Left ventricle myocardium superior (tissue), 1 donor: ENCODE measurements at places on chromosomes 12 and 14. TPM values are rescaled to one million over a fixed set of nuclear protein-coding genes. Genes with fewer than 3 reads are reported as not detected.

Gene ADAMTS20
- total RNA-seq = not detected

Gene HHIPL1
- total RNA-seq = 1.5 TPM

Gene KIF5A
- 0.12 TPM for total RNA-seq

Gene GNB3
- total RNA-seq = 5.4 TPM

Gene OR4N2
- total RNA-seq = not detected

Gene PTCSC3
- not detected for total RNA-seq

Gene HECTD4
- total RNA-seq = 20.2 TPM

Gene KRT86
- total RNA-seq = not detected

Gene KERA
- not detected for total RNA-seq

Gene CD27
- 0.20 TPM for total RNA-seq

Gene TAS2R9
- not detected for total RNA-seq

Gene KRT2
- not detected for total RNA-seq

DNA sequence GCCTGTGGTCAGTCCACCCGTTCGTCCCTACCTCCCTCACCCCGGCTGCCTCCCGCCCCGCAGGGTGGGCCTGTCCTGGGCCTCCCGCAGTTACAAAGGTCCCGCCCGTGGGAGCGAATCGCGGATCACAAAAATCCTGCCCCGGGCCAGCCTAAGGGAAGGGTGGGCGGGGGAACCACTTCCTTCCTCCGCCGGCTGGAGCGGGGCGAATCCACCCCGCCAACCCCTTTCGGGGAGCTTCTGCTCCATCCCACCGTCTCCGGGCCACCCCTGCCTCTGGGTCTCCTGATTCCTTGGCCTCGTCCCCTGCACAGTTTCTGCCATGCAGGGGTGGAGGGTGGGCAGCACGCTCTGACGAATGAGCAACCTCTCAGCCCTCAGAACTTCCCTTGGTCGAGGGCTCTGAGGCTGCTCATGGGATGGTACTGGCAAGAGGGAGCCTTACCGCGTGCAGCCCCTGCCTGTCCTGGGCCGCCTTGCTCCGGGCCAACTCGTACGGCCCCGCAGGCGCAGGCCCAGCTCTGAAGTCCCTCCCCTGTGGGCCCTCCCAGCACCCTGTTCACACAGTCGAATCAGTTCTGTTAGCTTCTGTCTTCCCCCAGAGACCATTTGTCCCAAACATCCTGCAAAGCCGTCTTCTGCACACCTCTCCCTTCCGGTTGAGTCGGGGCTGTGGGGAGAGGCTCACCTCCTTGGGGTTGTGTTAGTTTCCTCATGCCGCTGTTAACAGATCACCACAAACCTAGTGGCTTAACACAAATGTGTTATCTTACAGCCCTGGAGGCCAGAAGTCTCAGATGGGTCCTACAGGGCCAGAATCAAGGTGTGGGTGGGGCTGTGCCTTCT, 589 bp upstream of the HVCN1 start:
- DNase-seq = peak; percentile 76

DNA sequence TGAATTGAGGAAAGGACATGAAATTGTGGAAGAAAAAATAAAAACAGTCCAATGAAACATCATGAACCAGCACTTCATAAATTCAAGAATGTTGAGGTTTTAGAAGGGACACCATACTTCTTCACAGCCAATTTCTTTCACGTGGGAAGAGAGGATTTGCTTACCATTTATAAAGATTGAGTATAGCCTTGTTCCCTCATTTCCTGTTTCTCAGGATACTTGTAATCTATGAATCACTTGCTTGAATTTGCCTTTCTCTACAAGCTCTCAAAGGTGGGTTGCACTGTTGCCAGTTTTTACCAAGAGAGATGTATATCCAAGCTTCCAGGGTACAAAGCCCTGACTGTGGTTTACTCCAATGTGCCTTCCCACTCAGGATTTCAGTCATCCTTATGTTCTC, 116.1 kb downstream of the DUSP6 start:
- DNase-seq = no peak

DNA sequence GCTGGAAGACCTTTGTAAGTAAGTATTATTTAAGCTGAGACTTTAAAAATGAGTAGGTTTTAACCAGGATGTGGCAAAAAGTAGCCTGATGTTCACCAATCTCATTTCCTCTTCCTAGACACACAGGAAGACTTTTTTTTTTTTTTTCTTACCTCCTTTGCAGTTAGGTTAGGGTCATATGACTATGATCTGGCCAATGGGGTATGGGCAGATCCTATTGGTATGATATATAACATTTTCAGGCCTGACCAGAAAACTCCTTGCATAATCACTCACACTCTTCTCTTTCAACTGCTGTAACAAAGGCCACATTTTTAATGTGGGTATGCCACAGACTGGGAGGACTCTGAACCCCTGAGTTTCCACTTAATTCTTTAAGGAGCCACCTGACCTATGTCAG, 2.7 kb upstream of the RPS6KA5 start:
- DNase-seq = no peak

DNA sequence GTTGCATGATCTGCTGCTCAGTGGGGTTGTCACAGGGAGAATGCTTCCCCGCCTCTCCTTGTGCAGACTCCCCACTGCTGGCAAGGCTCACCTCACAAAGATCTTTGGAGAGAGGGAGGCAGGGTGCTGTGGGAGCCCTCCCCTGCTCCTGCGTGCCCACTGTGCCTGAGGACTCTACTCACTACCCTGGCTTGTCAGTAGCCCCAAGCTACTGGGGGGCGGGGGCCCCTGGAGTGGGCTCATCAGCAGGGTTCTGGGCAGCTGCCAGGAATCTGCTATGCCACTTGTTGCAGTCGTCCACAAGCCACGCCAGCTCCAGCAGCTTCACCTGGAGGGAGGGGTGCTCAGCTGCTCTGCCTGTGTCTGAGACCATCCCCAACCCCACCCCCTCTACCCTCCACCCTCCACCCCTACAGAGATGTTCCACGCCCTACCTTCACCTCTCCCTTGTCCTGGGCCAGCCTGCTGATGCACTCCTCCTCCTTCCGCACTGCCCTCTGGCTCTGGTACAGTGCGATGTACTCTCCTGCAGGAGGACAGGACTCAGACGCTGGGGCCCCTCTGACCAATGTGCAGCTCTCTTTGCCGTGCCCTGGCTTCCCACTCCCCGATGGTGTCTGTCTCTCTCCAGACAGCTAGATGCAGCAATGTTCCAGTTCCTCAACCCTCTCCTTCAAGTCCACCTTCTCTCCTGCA, 14.2 kb upstream of the BLTP3B start:
- DNase-seq = no peak

- no peak for DNase-seq
These were observed 8.2 kb upstream of the MAX start for GRCh38 chr14:65110525-65110924.

- DNase-seq = no peak
These were observed 56.1 kb downstream of the TMEM117 start for GRCh38 chr12:43891856-43892574.

DNA sequence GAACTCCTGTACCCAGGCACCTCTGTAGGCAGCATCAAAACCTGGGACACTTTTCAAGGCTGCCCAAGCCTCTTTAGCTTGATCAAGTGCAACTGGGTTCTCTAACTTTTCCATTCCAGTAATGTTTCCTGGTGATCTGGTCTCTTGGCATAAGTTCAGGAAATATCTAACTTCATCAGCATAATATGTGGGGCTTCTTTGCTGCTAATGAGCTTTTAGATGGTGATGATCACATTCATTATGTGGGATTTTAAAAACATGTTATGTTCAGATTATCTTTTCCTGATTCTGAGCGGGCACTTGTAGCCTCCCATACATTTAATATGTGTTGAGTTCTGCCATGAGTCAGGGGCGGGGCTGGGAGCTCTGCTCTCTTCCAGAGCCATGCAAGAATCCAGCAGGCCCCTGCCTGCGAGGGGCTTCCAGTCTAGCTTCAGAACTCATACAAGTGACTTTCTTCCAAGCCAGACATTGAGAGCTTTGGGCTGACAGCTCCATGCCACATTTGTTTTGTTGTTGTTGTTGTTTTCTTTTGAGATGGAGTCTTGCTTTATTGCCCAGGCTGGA, 39.5 kb upstream of the RIN3 start:
- no peak for DNase-seq

DNA sequence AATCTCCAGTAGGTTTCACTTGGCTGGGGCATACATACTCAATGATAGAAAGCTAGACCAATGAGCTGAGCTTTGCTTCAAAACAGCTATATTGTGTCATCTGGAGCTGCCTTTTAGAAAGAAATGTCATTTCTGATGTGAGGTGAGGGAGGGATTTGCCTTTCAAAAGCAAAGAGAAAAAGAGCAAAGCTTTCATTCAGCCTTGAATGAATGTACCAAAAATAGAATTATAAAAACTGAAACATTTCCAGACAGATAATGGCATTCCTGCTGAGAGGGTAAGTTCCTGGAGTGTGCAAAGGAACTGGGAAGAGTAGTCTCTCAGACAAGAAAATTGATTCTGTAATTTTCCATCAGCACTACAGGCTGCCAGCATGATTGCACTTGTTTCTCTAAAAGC, 710.0 kb downstream of the LRFN5 start:
- no peak for DNase-seq

- DNase-seq = no peak
These were observed 81.3 kb downstream of the SSPN start for GRCh38 chr12:26276709-26277108.

DNA sequence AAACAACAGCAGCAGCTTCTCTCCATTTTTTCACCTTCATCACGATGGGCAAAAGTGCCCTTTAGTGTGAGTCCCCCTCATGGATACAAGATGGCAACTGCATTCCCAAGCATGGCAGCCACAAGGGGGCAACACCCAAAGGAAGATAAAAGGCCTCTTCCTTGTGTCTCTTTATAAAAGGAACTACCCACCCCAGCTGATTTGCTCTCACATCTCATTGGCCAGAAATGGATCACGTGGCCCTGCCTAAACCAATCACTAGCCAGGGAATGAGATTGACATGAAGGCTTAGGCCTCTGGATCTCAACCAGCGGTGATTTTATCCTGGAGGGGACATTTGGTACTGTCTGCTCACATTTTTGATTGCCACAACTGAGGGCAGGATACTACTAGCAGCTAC, 21.9 kb upstream of the IFT81 start:
- no peak for DNase-seq

GRCh38 chr12:78121969-78122610, 291.4 kb downstream of the NAV3 start:
- DNase-seq = no peak

DNA sequence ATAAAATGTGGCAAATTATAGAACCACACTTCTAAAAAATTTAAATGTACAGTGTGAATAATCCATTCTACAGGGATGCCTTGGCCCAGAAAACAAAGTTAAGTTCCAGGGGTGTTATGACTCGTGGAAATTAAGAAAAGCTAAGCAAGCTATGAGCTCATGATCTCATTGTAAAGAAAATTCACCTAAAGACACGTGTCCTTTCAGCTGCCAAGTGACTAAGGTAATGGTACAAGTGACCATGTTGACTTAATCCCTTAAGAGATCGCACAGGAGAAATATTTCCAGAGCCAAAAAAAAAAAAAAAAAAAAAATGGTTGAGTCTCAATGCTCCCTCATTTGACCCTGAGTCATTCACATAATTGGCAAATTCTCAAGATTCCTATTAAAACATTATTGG, 51.4 kb upstream of the ANO2 start:
- DNase-seq = no peak

DNA sequence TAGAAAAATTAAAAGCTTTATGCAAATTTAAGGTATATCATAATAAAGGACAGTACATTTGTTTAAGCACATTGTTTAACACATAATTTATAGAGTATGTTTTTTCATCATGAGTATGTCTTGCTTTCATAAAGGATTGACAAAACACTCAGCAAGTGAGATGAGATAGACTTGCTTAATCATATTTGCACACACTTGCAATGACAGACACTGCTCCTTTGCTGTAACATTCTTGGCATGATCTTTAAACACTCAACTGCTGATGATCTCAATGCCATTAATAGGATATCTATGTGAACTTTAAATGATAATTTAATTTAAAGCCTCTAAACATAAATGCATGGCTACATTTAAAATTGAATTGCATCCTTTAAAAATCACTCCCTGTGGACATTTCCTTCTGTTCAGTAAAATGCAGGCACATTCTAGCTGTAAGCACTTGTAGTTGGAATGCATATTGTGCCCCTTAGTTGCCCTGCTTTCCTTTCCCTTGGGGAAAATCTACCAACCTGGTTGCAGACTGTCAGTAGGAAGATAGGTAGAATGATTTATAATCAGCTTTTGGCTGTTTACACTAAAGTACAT, 979.0 kb downstream of the TMTC2 start:
- no peak for DNase-seq

GRCh38 chr14:103259184-103259583, 74.9 kb upstream of the EIF5 start:
- DNase-seq = no peak

DNA sequence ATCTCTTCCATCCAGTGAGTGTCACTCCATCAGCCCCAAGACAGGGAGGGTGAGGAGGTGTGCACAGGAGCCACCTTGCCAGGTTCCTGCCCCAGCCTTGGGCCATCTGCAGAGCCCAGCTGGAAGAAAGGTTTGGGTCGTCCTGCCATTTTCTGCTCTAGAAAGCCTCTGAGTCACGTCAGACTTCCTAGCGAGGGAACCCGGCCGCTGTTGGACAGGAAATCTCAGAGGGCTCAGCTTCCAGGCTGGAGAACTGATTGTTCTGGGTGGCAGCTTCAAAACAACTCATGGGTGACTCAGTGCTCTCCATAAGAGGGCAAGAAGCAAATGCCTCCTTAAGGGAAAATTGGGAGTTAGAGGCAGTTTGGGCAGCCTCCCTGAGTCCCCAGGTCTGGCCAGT, 16.6 kb downstream of the HIP1R start:
- no peak for DNase-seq

- DNase-seq = no peak
These were observed 224.3 kb downstream of the NEDD1 start for GRCh38 chr12:97131220-97131981.

DNA sequence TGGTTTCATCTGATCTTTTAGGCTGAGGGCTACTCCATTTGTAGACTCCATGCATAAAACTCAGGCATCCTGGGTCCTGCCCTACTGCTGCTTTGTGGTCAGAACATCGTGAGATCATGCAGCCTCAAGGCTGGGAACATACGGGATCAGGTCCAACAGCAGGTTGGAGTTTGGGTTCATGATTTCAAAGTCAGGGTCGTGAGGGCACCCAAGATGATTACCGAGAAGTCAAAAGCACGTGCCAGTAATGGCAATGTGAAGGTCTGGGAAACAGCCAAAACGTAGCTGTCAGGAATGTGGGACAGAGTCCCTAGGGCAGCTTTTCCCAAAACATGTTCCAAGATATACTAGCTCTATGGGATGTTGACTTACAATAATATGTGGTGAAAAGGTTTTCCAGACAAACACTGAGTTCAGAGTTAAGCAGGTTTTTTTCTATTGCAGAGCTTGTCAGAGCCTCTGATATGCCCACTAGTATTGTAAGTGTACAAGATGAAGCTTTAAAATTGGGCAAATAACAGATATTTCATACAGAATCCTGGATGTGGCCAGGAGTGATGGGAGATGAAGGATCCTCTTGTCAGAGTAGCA, 130.3 kb upstream of the DNM1L start:
- DNase-seq = no peak
